CD4-positive, alpha-beta T cell treated with Interleukin-4 for 4 hours (primary cell): ENCODE measurements at places on chromosomes 7 and 10.

GRCh38 chr7:113639221-113639620 is 279.6 kb downstream of the PPP1R3A start:
- DNase-seq = no peak

DNA sequence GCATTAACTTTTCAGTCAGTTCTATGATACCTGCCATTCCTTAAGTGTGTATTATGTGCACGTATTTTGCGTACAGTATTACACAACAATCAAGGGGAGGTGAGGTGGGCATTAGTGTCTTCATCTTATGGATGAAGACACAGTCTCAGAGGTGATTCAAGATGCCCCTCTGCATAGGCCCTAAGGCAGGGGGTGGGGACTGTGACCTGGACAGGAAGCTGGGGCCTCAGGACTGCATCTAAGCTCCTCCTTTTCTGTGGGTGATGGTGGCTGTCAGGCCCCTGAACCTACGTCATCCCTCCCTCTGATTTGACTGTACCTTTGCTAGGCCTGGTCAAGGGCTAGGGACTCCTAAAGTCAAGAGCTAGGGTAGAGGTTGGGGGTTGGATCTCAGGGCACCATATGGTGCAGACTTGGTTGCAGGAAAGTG is 38.9 kb downstream of the HK1 start:
- DNase-seq = no peak

- DNase-seq = peak; percentile 6
Observed at GRCh38 chr10:129888784-129889616, 75.1 kb downstream of the EBF3 start.

DNA sequence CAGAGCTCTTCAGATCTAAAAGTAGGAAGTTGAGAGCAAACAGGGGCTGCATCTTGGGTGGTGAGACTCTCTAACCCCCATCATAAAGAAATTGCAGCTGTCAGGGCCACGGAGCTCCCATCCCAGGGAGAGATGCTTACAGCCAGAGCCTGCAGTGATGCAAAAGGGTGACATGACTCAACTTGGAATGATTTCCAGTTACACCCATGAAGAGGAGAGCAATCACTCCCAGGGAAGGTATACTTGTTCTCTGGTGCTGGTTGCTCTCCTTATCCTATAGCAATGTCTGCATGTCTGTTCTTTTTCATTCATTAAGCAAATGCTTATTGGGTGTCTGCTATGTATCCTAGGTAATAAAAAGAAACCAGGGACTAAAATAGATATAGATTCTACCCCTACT is 228.0 kb downstream of the RAB11FIP2 start:
- no peak for DNase-seq

GRCh38 chr7:26500749-26501352 is 209.2 kb downstream of the SNX10 start:
- peak; percentile 29 for DNase-seq

DNA sequence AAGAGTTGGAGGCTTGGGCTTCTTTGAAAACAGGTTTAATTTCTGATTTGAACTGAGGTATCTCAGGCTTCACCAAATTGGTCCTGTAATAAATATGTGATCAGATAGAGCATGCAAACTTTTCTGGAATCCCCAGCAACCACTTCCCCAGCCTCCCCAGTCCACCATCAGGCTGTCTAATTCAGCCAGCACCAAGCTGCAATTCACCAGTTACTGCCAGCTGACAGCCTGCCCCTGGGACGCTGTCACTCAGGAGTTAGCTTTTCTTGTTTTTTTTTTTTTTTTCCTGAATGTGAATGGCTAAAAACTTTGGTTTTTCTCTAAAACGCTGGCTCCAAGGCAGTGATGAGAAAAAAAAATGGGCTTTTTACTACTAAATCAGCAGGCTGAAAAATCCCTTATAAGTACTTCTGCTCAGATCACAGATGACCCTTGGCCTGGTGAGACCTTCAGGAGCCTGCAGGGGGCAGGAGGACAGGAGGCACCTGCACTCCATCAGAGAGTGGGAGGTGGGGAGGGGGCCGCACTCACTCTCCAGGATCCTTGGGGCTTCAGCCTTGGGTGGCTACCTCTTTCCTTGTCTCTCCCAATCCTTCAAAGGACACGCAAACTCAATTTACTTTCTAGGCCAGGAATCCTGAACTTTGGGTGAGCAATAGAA is 349.4 kb downstream of the GATA3 start:
- no peak for DNase-seq

GRCh38 chr7:41257660-41258059 is 445.2 kb downstream of the INHBA start:
- no peak for DNase-seq

DNA sequence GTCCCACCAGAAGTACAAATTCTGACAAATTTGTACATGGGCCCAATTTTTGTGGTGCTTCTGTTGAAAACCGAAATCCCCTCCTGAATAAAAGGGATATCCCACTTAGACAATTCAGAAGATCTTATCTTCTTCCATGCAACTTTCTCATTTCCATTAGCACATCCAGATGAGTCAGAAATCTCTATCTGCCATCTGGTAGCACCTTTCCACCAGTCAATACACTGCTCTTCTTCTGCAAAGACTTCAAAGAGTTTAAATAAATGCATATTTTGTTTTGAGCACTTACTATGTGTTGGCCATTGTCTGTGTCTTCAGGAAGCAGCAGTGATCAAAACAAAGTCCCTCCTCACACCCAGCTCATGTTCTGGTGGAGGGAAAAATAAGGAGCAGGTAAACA is 12.7 kb upstream of the KLF6 start:
- DNase-seq = peak; percentile 79

DNA sequence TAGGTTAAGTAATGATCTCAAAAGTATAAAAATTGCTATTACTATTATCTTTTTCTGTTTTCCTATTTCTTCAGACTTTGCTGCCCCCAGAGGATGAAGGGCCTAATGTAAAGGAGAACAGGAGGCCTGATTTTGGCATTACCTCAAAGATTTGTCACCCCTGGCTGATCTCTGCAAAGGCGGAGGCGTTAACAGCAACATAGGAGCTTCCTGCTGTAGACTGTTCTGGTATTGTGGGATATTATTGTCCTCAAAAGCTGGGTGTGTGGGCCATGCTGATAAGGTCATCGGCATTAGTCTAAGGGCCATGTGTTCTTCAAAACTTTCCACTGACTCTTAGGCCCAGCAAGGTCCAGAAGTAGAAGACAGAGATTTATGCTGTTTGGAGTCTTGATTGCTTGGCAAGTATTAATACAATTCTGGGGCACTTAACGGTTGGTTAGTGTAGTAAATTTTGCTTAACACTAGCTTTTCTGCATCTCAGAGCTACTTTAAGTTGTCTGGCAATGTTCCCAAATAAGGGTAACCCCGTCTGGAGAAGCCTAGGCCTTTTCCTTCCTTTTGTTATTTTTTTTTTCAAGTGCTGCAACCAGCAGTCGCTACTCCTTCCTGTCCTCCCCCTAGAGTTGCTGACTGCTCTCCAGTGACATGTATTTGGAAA is 14.0 kb upstream of the ENTPD1 start:
- no peak for DNase-seq

DNA sequence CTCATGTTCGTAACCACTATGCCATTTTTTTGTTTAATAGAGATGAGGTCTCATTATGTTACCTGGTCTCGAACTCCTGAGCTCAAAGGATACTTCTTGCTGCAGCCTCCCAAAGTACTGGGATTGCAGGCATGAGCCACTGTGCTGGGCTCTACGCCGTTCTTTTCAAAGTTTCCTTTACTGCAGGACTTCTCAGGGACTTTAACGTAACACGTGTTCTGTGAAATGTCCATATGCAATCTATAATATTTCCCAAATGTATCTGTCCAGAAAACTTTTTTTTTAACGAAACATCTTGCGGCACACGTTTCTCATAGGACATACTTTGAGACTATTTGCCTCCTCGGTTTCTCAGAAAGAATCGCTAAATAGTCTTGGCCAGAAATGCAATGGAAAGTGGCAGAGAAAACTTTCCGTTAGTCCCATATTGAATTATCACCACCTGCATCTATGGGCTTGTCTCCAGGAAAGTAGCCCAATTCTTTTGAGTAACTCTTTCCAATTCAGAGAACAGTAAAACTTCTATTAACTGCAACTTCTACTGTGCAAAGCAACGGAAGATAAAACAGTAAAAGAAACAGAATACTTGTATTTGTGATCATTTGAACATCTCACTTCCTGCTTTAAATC is 96.3 kb downstream of the ELMO1 start:
- DNase-seq = no peak

DNA sequence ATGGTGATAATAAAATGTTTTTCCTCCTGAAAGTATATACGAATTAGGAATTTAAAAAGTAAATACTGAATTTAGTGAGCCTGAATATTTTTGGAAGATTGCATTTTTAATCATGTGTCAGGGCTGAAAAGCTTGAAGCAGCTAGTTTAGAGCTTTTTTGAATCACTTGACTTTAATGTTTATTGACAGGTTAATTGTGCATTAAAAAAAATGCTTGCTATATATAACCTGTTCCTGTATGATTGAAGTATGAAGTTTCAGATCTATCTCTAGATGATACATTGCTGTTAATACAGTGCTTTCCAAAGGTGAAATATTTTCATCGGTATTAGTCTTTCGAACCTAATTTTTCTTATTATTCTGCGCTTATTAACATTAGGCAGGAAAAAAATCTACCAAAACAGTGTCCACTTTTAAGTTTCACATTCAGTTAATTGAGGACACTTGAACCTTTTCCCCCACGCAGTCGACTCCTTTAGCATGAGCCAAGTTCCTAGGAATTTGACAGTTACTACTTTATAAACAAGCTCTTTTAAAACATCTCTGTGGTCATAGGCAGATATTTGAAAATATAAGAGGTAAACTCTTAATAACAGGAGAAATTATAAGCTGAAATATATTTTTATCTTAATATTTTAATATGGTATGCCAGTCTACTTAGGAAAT is 187.1 kb downstream of the MLLT10 start:
- no peak for DNase-seq

DNA sequence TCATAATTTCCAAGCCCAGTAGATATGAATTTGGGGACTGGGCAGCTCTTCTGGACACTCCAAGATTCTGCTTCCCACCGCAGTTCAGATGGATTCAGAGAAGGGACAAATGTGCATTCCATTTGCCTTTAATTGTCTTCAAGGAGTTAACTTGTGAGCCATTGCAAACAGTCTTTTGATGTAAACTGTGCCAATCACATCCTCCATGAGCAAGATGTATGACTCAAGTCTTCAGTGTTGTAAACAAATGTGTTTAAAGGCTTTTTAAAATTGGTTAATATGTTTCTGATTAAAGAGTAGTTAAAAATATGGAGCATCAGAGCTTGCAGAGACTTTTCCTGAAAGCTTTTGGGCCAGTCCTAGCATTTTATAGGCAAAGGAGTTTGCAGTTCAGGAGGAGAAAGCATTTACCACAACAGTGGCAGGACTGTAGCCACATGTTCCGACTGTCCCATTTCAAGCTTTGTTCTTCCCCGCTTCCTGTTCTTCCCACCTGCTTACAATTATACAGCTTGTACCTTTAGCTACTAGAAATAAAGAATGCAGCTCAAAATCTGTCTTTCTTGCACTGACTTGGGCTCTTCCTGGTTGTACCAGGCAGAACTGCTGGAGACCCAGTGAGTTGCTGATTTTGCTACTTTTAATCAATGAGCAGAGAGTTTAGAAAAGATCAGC is 6.2 kb downstream of the SLC18A2 start:
- no peak for DNase-seq

DNA sequence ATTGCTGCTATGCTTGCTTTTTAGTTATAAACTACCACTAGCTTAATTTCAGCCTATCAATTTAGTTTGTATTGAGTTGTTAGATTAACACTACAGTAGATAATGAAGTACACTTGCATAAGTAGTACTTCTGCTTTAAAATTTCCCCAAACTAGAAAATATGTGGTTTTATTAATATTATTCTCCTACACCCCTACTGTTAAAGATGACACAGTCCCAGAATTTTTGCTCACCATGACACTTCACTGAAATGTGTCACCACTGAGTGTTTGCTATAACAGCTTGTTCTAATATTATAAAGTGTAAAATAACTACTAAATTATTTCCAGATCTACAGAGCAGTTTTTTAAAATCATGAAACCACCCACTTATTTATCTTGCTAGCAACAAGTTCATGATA is 31.6 kb downstream of the RHEB start:
- DNase-seq = no peak

DNA sequence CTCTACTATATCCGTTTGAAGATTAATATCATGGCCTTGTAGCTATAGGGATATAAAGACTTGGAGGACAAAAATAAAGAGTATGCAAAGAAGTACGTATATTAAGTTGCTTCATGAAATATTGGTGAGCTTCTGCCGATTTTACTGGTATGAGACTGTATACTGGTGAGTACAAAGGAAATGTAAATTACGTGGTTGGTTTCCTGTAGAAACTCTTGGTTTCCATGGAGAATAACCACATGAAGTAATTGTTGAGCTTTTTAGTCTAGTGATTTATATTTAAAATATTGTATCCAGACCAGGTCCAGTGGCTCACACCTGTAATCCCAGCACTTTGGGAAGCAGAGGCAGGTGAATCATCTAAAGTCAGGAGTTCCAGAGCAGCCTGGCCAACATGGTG is 32.2 kb upstream of the GLI3 start:
- DNase-seq = no peak

GRCh38 chr7:51046482-51046881 is 263.8 kb upstream of the GRB10 start:
- no peak for DNase-seq
